ENCODE measurements at places on chromosomes 4 and X.

DNA sequence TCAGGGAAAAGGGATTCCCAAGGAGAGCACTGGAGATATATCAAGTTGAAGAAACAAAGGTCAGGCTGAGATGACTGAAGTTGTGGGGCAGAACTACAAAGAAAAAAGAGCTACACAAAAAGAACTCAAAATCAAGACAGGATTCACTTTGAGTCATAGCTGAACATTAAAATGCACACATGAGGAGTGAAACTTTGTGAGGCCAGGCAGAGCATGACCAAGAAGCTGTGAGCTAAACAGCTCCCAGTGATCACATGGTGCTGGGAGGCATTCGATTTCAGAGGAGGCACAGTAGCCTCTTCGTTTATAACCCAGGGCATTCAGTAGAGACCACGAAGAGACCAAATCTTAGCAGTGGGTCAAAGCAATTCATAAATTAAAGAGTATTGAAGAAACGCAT is 145.3 kb downstream of the ATRX start:
- DNase-seq = no peak

DNA sequence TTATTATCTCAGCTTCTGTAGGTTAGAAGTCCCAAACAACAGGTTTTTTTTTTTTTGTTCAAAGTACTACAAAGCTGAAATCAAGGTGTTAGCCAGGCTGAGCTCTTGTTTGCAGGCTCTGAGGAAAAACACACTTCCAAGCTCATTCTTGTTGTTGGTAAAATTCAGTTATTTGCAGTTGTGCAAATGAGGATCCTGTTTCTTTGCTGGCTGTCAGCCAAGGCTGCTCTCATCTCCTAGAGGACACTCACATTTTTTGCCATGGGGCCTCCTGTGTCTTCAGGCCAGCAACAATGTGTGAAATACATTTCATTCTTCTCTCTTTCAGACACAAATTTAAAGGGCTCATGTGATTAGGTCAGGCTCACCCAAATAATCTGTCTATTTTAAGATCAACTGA is 60.3 kb upstream of the HSD17B10 start:
- no peak for DNase-seq

DNA sequence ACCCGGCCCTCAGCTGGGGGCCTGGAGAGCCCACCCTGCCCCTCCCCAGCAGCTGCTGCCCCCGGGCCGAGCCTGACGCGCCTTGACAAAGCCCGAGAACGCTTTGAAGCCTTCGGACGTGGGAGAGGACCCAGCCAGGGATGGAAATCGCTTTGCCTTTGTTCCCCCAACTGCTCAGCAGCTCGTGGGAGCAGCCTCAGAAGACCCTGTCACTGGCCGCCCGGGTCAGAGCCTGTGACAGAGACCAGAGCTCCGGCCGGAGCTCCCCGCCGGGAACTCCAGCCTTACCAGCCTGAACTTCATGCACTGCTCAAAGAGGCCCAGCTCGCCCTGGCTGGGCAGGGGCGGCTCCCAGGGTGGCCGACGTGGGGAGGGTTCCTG is 2.6 kb upstream of the SLC6A8 start:
- DNase-seq = no peak

DNA sequence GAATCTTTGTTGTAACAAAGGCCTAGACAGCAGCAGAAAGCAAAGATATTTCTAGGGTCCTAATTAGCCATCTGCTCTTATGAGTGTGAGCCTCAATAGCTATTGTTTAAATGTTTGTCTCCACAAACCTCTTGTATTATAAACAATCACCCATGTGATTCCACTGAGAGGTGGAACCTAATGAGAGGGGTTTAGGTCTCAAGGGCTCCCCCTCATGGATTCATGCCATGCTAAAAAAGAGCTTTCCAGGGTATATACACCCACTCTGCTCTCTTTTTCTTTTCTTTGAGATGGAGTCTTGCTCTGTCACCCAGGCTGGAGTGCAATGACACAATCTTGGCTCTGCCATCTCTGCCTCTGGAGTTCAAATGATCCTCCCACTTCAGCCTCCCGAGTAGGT is 42.1 kb downstream of the TRIM61 start:
- DNase-seq = no peak

GRCh38 chrX:150833454-150834056 is 64.9 kb downstream of the CD99L2 start:
- DNase-seq = no peak

GRCh38 chr4:114613560-114613959 is 15.0 kb downstream of the UGT8 start:
- no peak for DNase-seq

GRCh38 chr4:173463816-173464215 is 64.9 kb upstream of the SCRG1 start:
- DNase-seq = no peak

GRCh38 chr4:515251-515650 is 16.2 kb downstream of the PIGG start:
- no peak for DNase-seq
